Progenitor cell of endocrine pancreas (in vitro differentiated cells): ENCODE measurements at places on chromosomes 2 and 18. TPM values are rescaled to one million over a fixed set of nuclear protein-coding genes. Genes with fewer than 3 reads are reported as not detected.

DNA sequence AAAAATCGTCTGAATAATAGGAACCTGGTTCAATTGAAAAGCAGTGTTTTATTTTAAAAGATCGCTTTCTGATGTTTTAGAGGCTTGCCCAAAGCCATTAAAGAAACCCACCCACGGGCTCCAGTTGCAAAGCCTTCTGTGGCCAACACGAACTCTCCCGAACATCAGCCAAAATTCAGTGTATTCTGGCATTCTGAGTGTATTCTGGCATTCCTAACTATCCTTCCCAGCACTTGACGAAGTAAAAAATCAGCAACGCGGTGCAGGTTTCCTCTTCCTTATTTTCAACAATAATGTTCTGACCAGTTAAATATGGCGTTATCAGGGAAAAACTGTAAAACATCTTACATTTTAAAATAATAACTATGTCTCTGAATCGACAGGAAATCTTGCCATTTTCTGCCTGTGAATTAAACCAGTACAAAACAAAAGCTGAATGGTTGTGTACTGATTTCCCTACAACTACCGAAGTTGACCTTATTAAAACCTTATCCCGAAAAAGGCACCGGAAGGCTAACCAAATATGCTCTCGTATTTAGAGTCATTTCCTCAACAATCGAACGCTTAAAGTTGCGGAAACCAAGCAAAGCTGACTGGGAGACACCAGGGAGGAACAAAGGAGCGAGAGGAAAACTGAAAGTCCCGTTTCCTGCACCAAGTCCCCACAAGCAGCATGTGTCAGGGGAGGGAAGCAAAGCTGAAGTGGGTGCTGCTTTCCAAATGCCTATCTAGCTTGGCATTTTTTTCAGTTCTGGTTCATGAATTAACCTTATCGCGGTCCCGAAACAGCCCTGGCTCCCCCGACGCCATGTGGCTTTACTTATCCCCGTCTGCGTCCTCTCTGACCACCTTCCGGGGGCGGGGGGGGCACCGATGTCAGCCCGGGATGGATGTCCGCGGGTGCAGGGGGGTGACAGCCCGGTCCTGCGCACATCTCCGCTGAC is 44.3 kb downstream of the ZNF516 start:
- DNase-seq, result no peak

Gene FKBP1B
- 30.5 and 33.7 TPM in 2 replicates for total RNA-seq

GRCh38 chr2:29495536-29496060 is 380.4 kb downstream of the CLIP4 start:
- no peak for DNase-seq

DNA sequence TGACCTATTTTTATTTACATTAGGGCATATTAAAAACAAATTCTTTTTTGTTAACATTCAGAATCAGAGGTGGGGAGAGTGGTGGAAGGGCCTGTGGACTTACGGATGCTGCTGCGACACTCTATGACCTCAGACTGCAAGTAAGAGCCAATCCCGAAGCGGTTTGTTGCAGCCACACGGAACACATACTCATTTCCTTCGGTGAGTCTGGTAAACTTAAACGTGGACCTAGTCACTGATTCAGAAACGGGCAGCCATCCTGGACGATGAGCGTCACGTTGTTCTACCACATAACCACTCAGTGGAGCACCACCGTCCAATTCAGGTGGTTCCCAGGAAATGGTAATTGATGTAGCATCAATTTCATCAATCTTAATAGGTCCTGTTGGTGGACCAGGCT is 61.9 kb downstream of the PLEKHA3 start:
- no peak for DNase-seq

DNA sequence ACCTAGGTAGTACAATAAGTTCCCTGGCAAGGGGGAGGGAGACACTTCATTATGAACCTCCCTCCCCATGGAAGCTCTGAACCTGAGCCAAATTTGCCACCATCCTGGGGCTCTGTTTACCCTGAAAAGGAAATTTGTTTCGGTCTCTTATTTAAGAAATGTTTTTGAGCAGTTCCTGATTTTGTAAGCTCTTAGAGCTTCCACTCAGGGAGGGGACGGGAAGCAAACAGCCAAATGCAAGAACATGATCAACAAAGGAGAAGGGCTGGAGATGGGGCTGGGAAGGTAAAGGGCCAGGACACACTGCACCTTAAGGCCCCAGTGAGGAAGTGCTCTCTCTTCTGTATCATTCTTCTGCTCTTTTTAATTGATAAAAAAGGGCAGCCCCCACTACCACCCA is 117.9 kb downstream of the NRP2 start:
- no peak for DNase-seq

DNA sequence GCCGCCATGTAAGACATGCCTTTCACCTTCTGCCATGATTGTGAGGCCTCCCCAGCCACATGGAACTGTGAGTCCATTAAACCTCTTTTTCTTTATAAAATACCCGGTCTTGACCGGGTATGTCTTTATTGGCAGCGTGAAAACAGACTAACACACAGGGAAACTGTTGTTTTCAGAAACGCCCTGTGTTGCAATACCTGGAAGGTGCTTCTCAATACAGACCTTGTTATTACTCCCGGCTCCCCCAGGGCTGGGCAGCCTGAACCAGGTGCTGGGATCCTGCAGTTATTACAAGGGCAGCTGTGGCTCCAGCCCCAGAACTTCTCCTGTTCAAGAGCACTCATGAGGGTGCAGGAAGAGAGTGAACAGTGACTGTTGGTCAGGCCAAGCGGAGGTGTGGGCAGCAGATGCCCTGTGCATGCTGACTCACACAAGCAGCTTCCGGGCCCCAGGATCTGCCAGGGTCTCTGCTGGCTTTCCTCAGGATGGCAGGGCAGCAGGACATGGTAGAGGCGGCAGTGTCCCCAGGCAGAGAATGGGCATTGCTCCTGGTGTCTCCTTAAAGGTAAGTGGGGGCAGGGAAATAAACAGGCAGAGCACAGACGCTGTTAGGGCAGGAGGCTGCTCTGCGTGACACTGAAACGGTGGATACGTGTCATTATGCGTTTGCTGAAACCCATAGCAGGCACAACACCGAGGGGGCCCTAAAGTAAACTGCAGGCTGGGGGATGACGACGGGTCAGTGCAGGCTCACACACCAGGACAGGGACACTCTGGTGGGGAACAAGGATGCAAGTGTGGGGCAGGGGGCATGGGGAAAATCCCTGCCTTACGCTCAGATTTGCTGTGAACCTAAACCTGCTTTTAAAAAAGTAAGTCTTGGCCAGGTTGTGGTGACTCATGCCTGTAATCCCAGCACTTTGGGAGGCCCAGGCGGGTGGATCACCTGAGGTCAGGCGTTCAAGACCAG is 89.1 kb downstream of the NDUFA10 start:
- DNase-seq, result no peak

Gene PTPN18
- 47.5 and 50.0 TPM in 2 replicates for total RNA-seq

DNA sequence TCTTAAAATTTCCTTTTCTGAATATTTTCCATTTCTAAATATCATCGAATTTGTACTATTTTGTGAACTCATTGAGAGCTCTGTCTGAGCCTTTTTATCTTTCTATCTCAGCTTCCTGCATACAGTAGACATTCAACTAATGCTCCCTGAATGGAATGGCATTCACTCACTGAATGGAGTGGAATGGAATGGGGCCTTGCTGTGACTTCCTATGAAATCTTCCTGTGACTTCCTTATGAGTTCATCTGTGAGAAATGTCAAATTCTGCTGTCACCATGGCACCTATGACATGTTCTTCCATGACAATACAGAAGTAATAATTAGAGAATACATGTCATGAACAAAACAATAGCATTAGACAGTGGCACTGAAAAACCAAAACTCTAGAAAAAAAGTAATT is 199.6 kb downstream of the NR4A2 start:
- DNase-seq, result no peak

- DNase-seq, result no peak
Observed at GRCh38 chr18:59328683-59329082, 10.2 kb upstream of the CPLX4 start.

Gene GKN2
- not detected in 2 replicates for total RNA-seq

GRCh38 chr2:56209701-56210100 is 25.9 kb downstream of the CCDC85A start:
- no peak for DNase-seq
